ENCODE measurements at places on chromosomes 5 and 9.

DNA sequence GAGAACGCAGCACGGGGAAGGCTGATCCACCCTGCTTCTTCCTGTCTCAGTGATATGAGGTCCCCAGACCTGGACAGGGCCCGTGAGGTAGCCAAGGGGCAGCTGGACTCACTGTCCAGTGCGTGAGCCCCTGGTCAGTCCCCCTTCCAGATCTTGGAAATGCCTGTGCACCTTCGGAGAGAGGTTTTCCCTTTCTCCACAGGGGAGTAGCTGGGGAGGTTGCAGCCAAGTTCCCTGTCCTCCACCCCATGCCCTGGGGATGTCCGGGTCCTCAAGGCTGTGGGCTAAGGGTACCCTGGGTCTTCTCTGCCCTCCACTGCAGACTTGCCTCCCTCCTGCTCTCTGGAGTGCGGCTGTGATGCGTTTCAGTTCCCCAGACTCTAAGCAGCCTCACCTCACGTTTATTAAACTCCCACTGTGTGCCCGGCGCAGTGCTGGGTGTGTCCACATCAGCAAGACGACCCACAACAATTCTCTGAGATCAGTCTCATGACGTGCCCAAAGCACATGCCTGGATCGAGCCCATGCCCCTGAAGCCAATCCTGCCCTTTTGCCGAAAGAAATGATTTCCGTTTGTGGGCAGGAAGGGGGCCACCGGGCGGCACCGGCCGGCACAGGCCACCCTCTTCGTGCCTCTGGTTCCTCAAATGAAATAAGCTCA, 101.3 kb upstream of the PHYKPL start:
- DNase-seq, result no peak

DNA sequence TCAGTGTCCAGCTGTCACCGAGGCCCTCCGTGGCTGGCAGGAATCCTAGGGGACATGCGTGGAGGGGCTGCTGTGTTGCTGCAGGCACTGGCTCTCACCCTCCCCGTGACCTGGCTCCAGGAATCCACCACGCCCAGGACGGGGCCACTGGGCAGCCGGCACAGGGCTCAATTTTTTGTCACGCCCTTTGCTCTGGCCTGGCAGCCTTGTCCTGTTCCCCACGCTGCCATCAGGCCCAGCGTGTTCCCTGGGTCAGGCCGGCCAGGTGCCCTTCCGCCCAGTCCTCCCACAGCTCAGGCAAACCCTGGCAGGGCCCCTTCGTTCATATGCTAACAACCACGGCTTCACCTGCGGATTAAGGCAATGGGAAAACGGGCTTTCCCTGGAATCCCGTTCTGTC, 37.3 kb downstream of the PROP1 start:
- no peak for DNase-seq

DNA sequence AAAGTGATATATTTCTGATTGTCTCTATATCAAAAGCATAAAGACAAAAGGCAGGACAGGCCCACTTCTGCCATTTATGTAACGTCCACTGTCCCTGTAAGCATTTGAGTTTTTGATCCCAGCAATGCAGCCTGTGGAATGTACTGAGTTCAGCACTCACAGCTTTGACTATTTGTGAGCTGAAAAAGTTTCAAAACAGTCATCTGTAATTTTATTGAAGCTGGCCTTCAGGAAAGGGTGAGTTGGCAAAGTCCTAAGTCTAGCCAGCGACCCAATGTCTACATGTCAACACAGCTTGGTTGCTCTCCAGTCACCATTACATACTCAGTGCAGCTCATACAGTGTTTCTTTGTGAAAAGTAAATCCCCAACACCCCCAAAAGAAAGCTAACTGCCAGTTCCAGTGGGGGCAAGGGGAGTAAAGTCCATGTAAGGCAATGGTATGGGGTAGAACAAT, 9.7 kb downstream of the LIFR start:
- no peak for DNase-seq

GRCh38 chr5:62682059-62682458, 103.4 kb downstream of the LRRC70 start:
- DNase-seq, result no peak

GRCh38 chr5:112126982-112127381, 292.1 kb downstream of the EPB41L4A start:
- DNase-seq, result no peak

- DNase-seq, result no peak
Measured at GRCh38 chr9:76984486-76984885, 35.0 kb upstream of the FOXB2 start.

DNA sequence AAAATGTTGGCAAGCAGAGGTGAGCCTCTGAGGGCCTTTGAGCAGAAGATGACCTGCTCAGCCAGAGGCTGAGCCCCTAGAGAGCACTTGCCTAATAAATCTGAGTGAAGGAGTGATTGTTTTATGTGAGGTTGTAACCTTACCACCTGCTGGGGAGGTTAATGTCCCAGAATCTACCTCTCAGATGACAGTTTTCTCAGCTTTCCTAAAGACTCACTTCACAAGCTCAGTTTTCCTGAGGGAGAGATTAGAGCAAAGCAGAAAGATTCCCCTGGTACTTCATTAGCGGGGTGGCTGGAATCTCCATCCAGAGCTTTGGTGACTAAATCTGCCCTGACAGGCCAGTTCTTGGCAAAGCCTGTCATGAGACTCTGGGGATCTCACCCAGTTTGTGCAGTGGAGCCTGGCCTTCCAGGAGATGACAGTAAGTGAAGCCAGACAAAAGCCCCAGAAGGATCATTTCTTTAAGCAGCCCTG, 48.8 kb upstream of the GALNT10 start:
- no peak for DNase-seq

DNA sequence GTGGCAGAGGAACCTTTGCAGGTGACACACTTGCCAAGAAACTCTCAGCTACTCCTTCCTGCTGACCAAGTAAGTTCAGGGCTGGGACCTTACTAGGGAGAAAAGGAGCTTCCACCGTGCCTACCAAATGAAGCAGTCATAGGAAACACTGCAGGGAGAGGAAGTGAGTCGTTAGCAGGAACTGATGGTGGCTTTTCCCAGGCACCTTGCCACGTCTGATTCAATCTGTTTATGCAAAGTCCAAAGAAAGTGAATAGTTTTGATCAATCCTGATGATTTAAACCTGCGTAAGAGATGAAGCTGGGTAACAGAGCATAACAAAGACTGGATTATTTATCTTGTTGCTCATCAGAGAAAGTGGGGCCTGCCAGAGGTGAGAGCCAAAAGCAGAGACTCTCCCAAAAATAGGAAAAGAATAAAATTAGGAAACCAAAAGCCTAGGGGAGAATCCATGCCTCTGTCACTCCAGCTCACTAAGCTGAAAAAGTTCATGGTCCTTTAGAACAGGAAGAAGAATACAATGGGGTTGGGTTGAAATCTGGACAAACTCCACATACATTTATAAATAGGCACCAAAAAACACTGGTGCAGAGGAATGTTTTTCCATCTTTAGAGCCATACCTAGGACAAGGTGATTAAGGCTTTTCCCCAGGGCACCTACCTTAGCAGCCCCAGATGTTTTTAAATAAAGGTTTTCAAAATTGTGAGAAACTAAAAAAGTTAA, 9.3 kb upstream of the PFDN1 start:
- DNase-seq, result no peak

Measured in midbrain (tissue), 1 donor.